ENCODE measurements at places on chromosomes 5 and 9.

DNA sequence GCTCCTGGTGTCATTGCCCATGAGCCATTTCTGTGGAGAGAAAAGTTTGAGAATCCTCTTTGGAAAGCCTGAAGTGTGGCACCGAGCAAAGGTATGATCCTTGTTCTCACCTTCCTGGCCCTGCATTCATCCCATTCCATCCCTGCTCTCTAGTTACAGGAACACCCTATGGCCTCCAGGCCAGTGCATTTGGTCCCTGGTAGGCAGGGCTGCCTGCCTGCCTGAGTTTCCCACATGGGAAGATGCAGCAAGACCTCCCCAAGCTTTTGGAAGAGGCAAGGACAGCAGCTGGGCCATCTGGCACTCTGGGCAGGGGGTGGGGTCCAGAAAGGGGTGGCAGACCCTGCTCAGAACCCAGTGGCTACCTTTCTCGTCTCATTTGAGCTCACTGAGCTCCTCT lies 24.5 kb downstream of the IGIP start:
- DNase-seq = no peak

GRCh38 chr5:118076490-118076889 lies 911.9 kb downstream of the DTWD2 start:
- DNase-seq = no peak

GRCh38 chr9:110146373-110146772 lies 61.6 kb downstream of the C9orf152 start:
- DNase-seq = no peak

GRCh38 chr9:8823131-8823895 lies 1023.7 kb upstream of the DMAC1 start:
- no peak for DNase-seq

GRCh38 chr5:36369219-36369690 lies 67.6 kb upstream of the RANBP3L start:
- no peak for DNase-seq

DNA sequence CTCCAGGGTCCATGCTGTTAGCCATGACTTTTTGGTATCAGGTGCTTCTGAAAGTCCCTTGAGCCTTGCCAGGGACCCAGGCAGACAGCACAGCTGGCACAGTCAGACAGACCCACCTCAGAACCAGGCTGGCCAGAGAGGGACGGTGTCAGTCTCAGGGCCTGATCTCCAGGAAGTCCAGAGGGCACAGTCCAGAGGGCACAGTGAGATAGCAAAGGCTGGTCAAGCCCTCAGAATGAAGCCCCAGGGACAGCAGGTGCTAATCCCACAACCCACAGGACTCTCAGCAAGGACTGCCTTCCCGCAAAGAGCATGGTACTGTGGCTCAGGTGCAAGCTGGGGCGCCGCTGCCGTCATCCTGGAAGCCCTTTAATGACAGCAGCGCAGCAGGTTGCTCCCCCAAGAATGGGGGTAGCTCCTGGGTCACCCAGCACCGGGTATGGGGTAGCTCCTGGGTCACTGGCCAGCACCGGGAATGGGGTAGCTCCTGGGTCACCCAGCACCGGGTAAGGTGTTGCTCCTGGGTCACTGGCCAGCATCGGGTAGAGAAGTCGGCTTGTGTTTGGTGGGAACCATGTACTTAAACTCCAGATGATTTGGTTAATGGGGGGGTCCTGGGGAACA lies 105.6 kb upstream of the PHYKPL start:
- DNase-seq = no peak

DNA sequence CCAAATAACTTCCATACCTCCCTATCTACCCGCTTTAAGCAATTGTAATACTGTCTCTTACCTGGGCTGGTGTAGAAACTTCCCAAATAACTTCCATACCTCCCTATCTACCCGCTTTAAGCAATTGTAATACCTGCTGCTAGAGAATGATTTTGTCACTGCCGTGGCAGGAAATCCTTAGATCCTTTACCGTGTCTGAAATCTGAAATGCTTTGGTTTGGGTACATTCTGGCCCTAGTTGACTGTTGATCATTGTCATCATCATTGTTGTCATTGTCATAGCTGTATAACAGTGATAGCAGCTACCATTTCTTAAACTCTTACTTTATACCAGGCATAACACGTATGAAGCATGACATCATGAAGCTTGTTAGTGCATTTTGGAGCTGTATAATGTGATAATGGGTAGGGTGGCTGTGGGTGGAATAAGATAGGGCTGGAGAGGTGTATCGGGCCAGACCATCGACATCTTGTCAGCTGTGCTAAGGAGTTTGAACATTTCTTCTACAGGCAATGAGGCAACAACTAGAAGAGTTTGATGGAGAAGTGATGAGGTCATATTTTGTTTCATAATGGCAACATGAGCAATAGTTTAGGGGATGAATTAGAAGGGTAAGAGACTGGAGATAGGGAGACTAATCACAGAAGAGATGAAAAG lies 15.7 kb downstream of the PIP5K1B start:
- DNase-seq = no peak

DNA sequence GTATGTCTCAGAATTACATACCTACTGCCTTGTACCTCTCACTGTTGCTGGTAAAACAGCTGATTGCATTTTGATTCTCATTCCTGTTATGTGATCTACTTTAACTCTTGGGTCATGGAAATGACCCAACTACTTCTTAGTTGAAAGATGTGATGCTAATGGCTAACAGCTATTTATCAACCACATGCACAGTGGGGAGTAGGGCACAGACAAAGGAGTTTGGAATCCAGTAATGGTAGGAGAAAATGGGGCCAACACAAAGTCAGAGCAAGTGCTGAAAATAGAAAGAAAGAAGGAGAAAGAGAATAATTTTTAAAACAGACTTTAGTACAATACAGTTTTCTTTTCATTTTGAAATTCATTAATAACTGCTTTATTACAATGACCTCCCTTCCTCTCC lies 241.0 kb downstream of the PTPRD start:
- DNase-seq = no peak

- no peak for DNase-seq
Observed at GRCh38 chr9:113219969-113220368, 1.1 kb downstream of the FKBP15 start.

DNA sequence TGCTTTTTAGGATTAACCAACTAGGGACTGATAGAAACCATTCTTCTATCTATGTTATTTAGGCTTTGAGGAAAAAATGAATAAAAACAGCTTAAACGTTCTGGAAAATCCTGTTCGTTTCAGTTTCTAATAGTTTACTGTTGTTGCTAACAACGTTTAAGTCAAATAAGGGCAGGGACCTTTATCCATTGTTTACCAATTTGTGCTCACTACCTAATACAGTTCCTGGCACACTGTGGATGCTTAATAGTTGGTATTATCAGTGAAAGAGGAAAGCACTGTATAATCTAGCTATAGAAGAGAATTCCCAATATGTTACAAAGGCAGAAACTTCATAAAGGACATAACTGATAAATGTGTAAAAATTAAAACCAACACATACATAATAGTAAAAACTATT lies 52.5 kb downstream of the ZFR start:
- DNase-seq = no peak

GRCh38 chr5:56327809-56328208 lies 94.7 kb upstream of the ANKRD55 start:
- DNase-seq = no peak

DNA sequence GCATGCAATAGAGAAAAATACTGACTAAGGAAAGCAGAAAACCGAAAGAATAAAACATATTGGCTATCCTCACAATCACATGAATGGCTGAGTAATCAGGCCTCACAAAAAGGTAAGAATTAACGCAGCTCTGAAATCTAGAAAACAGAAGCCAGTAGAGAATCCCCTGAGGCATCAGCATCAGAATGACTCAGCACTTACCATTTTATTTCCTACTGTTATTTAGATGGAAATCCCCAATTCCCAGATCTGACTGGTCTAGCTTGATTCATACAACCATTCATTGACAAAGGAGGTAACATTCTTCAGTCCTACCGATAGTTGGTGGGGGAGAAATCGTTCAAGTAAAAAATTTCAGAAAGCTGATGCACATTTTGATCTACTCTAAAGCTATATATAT lies 1408.4 kb upstream of the WWC1 start:
- DNase-seq = no peak

DNA sequence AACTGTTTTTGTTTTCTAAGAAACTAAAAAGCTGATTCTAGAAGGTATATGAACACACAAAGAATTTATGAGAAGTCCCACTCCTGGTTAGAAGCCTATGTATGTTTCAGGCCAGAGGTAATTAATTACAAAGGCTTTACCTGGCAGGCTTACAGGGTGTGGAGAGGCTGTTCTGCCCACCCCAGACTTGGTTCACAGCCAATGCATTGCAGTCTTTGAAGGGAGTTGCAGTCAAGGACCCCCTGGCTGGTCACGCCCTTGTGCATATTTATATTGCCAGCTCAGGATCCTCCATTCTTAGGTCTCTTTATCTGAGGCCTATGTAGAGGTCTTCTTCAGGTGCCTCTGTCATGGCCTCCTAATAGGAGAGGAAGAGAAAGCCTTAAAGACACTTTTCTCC lies 13.6 kb upstream of the PRSS3 start:
- DNase-seq = no peak

DNA sequence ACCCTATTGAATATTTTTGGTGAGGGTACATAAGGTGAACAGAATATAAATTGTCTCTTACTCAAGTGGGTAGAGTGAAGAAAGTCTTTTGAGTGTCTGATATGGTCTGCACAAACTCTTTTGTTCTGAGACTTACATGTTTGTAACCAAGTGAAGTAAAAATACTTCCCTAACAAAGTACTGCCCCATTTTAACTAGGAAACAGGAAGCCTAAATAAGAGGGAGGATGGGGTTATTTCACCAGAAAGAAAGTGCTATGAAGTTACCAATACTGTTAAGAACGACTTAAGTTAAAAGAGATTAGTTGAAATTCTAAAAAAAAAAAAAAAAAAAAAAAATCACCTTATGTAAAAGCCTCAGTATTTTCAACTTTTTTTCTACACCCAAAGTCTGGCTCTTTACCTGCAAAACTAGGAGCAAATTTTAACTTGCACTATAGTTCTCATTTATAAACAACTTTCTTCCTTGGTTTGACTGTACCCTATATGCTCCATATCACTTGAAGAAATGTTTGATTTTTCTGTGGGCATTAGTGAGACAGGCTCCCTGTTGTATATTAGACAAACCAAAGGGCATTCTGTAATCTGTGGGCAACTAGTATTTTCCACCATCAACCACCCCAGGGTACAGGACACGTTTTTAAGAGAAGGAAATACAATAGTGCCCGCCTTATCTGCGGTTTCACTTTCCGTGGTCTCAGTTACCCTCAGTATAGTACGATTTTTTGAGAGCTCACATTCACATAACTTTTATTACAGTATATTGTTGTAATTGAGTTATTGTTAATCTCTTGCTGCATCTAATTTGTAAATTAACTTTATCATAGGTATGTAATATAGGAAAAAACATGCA lies 127.7 kb downstream of the NR3C1 start:
- no peak for DNase-seq

DNA sequence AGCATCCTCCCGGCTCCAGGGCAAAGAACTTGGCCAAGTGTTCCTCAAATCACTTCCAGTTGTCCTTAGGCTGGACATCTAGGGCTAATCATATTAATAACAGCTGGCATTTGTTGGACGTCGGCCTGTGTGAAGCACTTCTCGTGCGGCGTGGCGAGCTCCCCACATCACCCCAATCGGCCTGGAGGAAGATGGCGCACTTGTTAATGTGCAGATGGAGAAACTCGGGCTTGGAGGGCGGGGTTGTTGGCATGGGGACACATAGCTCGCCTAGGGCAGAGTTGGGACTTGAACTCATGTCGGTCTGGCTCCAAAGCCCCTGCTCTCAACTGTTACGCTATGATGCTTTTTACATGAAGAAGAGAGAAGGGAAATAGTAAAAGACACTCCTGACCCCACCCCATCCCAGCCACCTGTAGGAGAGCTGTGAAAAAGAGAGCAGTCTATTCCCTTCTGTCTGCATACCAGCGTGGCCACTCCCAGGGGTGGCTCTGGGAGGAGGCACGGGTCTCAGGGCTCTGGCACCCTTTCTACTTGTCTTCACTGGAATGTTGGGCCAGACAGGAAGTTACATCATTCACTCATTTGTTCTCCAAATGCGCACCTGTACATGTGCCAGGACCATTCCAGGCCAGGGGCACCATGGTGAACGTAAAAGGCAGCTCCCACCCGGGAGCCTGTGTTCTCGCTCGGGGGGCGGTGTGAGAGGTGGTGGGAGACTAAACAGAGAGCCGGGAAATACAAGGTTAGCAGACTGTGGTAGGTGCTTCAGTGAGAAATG lies 12.8 kb upstream of the NUP214 start:
- no peak for DNase-seq

Measured in activated CD8-positive, alpha-beta memory T cell treated with anti-CD3 and anti-CD28 coated beads for 1 hour (primary cell).